Osteoblast (primary cell): ENCODE measurements at places on chromosomes 7 and 10. TPM values are rescaled to one million over a fixed set of nuclear protein-coding genes. Genes with fewer than 3 reads are reported as not detected.

DNA sequence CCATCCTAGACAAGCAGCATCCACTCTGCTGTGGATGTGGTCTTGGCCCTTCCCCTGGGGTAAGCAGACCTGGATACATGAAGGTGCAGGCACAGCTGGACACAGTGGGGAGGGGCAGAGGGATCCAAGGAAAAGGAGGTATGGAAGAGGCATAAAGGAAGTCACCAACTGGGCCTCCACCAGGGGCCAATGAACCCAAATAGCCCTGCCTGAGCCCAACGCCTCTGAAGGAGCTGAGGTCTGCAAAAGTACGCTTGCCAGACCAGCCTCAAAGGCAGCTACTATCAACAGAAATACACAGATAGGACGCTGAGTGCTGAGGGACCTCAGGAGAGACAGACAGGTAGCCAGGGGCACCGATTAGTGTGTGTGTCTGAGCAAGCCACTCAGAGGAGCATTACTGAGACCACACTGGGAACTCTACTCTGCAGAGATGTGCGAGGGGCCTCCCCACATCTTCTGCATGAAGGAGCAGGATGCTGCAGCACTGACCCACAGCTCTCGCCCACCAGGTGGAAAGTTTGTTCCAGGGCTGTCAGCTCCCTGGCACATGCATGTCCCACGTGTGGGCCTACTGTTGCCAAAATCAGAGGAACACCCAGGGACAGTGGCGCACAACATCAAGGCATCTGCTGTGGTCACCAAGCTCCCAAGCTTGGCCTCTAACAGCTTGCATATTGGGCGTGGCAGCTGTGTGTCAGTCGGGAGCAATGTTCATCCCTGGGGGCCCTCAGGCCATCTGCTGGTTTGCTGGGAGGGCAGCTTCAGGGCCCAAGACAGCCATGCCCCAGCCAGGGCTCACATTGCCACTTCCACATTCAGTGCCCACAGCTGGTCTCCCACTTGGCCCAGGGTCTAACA, 40.0 kb downstream of the MKI67 start:
- no peak overlapping the region for H3K27ac ChIP-seq
- no peaks in the 10 kb centered on the region for H3K4me1 ChIP-seq
- peaks cover 7% of the 10 kb centered on the region for H3K36me3 ChIP-seq
- H3K4me3 ChIP-seq = no peak overlapping the region
- H3K27me3 ChIP-seq = peaks cover 4% of the 10 kb centered on the region

GRCh38 chr7:106405697-106406141, 120.9 kb upstream of the NAMPT start:
- peaks cover 28% of the 10 kb centered on the region for H3K27me3 ChIP-seq
- H3K4me1 ChIP-seq = no peaks in the 10 kb centered on the region
- DNase-seq = no peak
- H3K4me3 ChIP-seq = no peak overlapping the region
- H3K27ac ChIP-seq = no peak overlapping the region

- peaks cover 19% of the 10 kb centered on the region for H3K36me3 ChIP-seq
- H3K4me3 ChIP-seq = no peak overlapping the region
- no peak overlapping the region for H3K27ac ChIP-seq
- no peaks in the 10 kb centered on the region for H3K27me3 ChIP-seq
- H3K4me1 ChIP-seq = peaks cover 3% of the 10 kb centered on the region
These were observed 124.4 kb upstream of the NPS start for GRCh38 chr10:127424594-127425264.

DNA sequence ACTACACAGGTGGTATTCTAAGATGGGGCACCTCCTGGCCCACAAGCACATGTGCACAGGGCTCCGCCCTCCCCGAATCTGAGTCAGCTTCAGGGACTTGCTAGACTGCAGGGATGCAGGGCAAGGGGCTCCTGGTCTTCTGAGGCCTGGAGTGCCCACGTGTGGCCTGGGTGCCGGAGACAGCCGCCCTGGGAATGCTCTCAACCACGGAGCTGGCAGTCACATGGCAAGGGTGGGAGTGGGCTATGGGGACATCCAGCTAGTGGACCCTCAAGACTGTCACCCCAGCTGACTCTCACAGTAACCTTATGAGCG, 42.7 kb downstream of the CFAP46 start:
- no peak overlapping the region for H3K4me3 ChIP-seq
- H3K4me1 ChIP-seq = no peaks in the 10 kb centered on the region
- peaks cover 19% of the 10 kb centered on the region for H3K27me3 ChIP-seq

GRCh38 chr7:36972140-36972518, 247.8 kb upstream of the AOAH start:
- DNase-seq = no peak
- H3K36me3 ChIP-seq = no peaks in the 10 kb centered on the region
- no peaks in the 10 kb centered on the region for H3K4me1 ChIP-seq
- H3K27ac ChIP-seq = no peak overlapping the region
- H3K27me3 ChIP-seq = no peaks in the 10 kb centered on the region
- H3K4me3 ChIP-seq = no peak overlapping the region

GRCh38 chr10:47255033-47255813, 44.8 kb upstream of the GDF10 start:
- H3K4me3 ChIP-seq = no peak overlapping the region
- peaks cover 17% of the 10 kb centered on the region for H3K27me3 ChIP-seq
- no peaks in the 10 kb centered on the region for H3K36me3 ChIP-seq
- no peak for DNase-seq
- H3K27ac ChIP-seq = no peak overlapping the region

- H3K36me3 ChIP-seq = no peaks in the 10 kb centered on the region
- no peak overlapping the region for H3K4me3 ChIP-seq
- H3K4me1 ChIP-seq = no peaks in the 10 kb centered on the region
- peak; percentile 48 for DNase-seq
- H3K27ac ChIP-seq = no peak overlapping the region
- no peaks in the 10 kb centered on the region for H3K27me3 ChIP-seq
These were observed 27.9 kb downstream of the VIPR2 start for GRCh38 chr7:159116581-159117339.

DNA sequence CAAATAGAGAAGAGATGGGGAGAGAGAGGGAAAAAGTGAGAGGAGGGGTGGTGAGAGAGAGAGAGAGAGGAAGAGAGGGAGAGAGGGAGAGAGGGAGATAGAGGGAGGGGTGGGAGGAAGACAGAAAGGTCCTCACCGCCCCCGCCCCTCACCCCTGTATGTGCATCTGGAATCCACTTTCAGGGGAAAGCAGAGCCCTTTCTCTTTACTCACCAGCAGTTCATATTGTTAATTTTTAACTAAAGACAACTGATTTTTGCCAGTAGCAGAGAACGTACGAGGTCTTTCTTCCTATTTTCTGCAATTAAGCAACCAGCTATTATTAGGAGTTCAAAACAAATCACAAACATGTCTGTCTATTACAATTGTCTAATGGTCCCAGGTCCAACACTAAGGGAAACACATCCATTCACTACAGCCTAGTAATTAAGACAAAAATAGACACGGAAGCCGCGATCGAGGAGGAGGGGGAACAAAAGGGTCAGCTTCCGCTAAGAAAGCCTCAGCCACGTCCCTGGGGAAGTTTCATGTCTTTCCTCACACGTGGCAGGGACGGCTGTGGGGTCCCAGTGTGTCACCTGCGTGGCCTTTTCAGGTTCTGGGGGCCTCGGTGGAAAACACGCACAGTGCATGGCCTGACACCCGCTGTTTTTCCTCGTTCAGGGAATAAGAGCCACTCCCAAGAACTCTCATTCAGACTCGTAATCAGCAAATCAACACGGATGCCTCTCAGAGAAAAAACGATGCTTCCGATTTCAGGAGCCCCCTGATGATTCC, 572.0 kb downstream of the PTPRN2 start:
- no peak for DNase-seq
- no peak overlapping the region for H3K4me3 ChIP-seq
- H3K4me1 ChIP-seq = no peaks in the 10 kb centered on the region
- no peaks in the 10 kb centered on the region for H3K36me3 ChIP-seq
- no peaks in the 10 kb centered on the region for H3K27me3 ChIP-seq

DNA sequence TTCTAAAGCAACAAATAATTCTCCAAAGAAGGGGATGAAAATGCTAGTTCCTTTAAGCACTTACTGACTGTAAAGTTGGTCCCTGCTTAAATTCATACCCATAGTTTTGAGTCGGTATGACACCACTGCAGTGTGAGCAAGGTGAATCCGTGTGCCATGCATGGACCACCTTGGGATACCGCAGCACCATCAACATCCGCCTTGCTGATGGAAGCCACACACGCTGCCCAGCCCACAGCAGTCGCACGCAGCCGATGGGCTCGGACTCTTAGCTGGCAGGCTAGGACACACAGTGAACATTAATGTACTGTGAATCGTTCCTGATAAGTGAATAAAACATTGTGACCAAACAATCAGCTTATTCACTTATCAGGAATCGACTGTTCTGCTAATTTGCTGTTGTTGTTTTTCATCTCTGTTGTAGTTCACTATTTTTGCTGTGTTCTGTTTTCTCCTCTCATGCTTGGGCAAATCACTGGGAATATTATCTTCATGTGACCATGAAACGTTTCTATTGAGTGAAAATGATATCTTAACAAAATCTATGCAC, 275.5 kb downstream of the USP6NL start:
- H3K27me3 ChIP-seq = no peaks in the 10 kb centered on the region
- H3K27ac ChIP-seq = no peak overlapping the region
- no peaks in the 10 kb centered on the region for H3K36me3 ChIP-seq
- no peak overlapping the region for H3K4me3 ChIP-seq
- DNase-seq = no peak

DNA sequence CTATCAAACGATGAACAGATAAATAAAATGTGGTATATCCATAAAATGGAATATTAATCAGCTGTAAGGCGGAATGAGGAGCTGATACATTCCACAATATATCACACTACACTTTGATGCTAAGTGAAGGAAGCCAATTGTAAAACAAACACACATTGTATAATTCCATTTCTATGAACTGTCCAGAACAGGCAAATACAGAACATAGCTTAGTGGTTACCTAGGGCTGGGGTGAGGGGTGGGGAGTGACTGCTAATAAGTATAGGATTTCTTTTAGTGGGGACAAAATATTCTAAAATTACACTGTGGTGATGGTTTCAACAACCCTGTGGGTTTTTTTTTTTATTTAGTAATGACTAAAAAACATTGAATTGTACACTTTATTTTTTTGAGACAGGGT, 82.1 kb upstream of the SLC26A5 start:
- H3K36me3 ChIP-seq = no peaks in the 10 kb centered on the region
- H3K4me3 ChIP-seq = no peak overlapping the region
- no peak for DNase-seq

- no peaks in the 10 kb centered on the region for H3K36me3 ChIP-seq
- H3K4me1 ChIP-seq = no peaks in the 10 kb centered on the region
- no peak overlapping the region for H3K27ac ChIP-seq
- DNase-seq = no peak
- no peaks in the 10 kb centered on the region for H3K27me3 ChIP-seq
- no peak overlapping the region for H3K4me3 ChIP-seq
These were observed 474.0 kb downstream of the GPAM start for GRCh38 chr10:111709603-111710002.

- no peak overlapping the region for H3K27ac ChIP-seq
- H3K4me1 ChIP-seq = peaks cover 3% of the 10 kb centered on the region
These were observed 216.9 kb upstream of the GLI3 start for GRCh38 chr7:42453931-42454361.

DNA sequence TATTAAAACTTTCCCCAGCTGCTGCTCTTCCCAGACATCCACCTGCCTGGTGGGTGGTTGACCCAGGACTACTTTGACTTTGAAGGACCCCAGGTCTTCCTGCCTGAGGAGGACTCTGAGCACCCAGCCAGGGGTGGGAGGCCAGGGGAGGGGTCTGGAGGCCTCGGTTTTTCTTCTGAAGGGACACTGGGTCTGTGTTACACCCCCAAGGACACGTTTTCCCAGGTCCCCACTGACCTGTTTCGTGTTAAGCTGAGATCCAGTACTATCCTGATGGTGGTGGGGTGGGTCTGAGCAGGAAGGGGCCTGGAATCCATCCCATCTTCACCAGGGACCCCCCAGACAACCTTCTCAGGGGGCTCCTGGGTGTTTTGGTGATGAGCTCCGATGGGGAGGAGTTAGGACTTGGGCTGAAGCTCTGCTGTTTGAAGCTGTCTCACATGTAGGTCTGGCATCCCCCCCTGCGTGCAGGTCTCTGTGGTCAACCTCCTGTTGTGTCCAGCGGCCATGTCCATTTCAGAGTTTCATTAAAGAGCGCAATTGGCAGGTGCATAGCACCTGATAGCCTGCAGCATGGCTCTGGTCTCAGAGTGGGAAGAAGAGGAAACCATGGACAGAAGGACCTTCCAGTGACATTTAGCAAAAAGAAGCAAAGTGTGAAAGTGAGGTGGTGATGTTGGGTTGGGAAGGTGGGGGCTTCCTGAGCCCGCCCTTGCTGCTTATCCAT, 3.5 kb downstream of the JAKMIP3 start:
- DNase-seq = no peak
- no peaks in the 10 kb centered on the region for H3K27me3 ChIP-seq
- H3K36me3 ChIP-seq = no peaks in the 10 kb centered on the region

DNA sequence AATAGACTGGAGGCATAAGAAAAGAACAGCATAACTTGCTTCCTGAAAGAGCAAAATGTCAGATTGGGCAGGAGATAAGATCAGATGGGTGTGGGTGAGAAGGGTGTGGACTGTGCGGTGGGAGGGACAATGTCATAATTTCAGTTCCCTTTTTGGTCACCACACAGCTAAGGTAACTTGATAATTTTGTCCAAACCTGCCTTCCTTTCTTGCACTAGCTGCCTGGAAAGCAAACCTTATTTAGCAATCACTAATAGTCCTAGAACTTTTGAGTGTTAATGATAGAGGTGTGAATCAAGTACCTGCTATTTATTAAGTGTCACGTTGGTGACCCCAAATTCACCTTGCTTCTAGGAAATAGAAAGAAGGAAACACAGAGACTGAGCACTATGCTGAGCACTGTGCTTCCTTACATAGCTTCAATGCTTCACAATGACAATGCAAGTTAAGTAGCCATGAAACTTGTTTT, 72.4 kb upstream of the SP4 start:
- no peaks in the 10 kb centered on the region for H3K27me3 ChIP-seq
- no peak overlapping the region for H3K27ac ChIP-seq
- no peak for DNase-seq
- no peaks in the 10 kb centered on the region for H3K4me1 ChIP-seq
- H3K36me3 ChIP-seq = no peaks in the 10 kb centered on the region
- H3K4me3 ChIP-seq = no peak overlapping the region

The RAMP3 gene
- total RNA-seq = not detected in 2 replicates

The USP6NL gene
- 13.8 and 14.1 TPM in 2 replicates for total RNA-seq

The TMEM176B gene
- 0.72 TPM in 1 of 2 replicates, not detected in the other for total RNA-seq

The TSPAN33 gene
- under 0.01 and 0.36 TPM in 2 replicates for total RNA-seq

The OR2A7 gene
- 1.1 and 2.7 TPM in 2 replicates for total RNA-seq

The EN2 gene
- total RNA-seq = under 0.01 TPM in 1 of 2 replicates, not detected in the other

The ADD3 gene
- 439 and 1,018 TPM in 2 replicates for total RNA-seq

The LRIT1 gene
- not detected in 2 replicates for total RNA-seq

The PPP1R17 gene
- total RNA-seq = not detected in 2 replicates

The GPR158 gene
- under 0.01 TPM in 2 replicates for total RNA-seq
